ENCODE measurements at places on chromosomes 11 and 22. TPM values are rescaled to one million over a fixed set of nuclear protein-coding genes. Genes with fewer than 3 reads are reported as not detected.

Gene LMO1
- 2.9 TPM for total RNA-seq

Gene CLDN25
- total RNA-seq = not detected

Gene MIAT
- 0.39 TPM for total RNA-seq

Gene SMIM35
- total RNA-seq = not detected

Gene C11orf97
- total RNA-seq = not detected

Gene CD3G
- not detected for total RNA-seq

Gene PIH1D2
- total RNA-seq = 0.58 TPM

Gene THY1
- total RNA-seq = 20.1 TPM

Gene SGSM1
- total RNA-seq = 0.23 TPM

Gene MB
- 11.2 TPM for total RNA-seq

Gene CABP7
- total RNA-seq = 0.07 TPM

Gene SHISAL1
- total RNA-seq = 9.2 TPM

Gene PYGM
- 0.30 TPM for total RNA-seq

Gene H19
- total RNA-seq = 8.8 TPM

Gene MMP8
- total RNA-seq = not detected

Gene CCDC34
- 31.2 TPM for total RNA-seq

Gene AIFM3
- total RNA-seq = 3.4 TPM

Gene SCUBE1
- 0.20 TPM for total RNA-seq

Gene LYVE1
- total RNA-seq = 0.03 TPM

Gene XNDC1N
- total RNA-seq = 3.3 TPM

Gene TSGA10IP
- total RNA-seq = not detected

Gene SEZ6L
- total RNA-seq = not detected

Gene PGA5
- total RNA-seq = not detected

Gene C11orf68
- 59.4 TPM for total RNA-seq

Gene MRGPRF
- 0.15 TPM for total RNA-seq

Gene OR52I2
- not detected for total RNA-seq

Gene RBMXL2
- not detected for total RNA-seq

Gene GGT5
- total RNA-seq = 1.3 TPM

Gene CHRM1
- 0.11 TPM for total RNA-seq

Gene LMNTD2
- 2.1 TPM for total RNA-seq

Gene OR5P2
- not detected for total RNA-seq

Gene MMP12
- total RNA-seq = 0.07 TPM

Gene TMEM86A
- total RNA-seq = 0.44 TPM

Gene CELSR1
- total RNA-seq = 26.5 TPM

Gene MUC5B
- 3.7 TPM for total RNA-seq

Gene CCDC188
- not detected for total RNA-seq

Gene OR8D1
- total RNA-seq = not detected

Gene ADM2
- total RNA-seq = 0.51 TPM

Gene MYO18B
- 0.02 TPM for total RNA-seq

Gene HORMAD2
- total RNA-seq = not detected

Gene MGAT3
- 0.36 TPM for total RNA-seq

Gene APOA4
- not detected for total RNA-seq

Gene TENM4
- total RNA-seq = 0.12 TPM

Gene IFITM1
- 0.52 TPM for total RNA-seq

Gene GRAP2
- not detected for total RNA-seq

Gene UFD1
- 97.7 TPM for total RNA-seq

Gene KRTAP5-9
- not detected for total RNA-seq

Gene OR52E5
- total RNA-seq = not detected

Gene VSIG2
- 0.08 TPM for total RNA-seq

Gene DCDC1
- 0.71 TPM for total RNA-seq

Gene FADS3
- total RNA-seq = 47.2 TPM
